ENCODE measurements at places on chromosomes 4 and X.

GRCh38 chrX:31323658-31324057 is 251.8 kb upstream of the FTHL17 start:
- no peak for DNase-seq

- no peak for DNase-seq
Measured at GRCh38 chr4:25859429-25860148, 3.2 kb downstream of the SEL1L3 start.

GRCh38 chr4:34412233-34412632 is 1832.1 kb downstream of the ARAP2 start:
- DNase-seq = no peak

- DNase-seq = no peak
Measured at GRCh38 chrX:85995641-85996040, 51.7 kb downstream of the CHM start.

DNA sequence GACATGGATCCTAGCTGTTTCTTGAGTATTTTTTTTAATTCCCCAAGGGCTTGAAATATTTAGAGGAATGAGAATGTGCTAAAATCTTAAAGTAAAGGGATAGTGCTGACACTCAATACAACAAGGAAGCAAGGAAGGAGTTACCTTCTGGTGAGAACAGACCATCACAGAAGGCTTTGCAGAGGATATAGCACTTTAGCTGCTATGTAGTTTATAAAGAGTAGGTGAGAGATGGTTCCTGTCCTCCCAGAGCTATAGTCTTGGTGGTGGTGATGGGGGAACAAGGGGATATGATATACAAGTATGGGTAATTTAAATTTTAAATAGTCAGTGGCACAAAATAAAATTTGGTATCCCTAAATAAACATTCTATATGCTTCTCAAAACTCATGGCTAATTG is 47.6 kb downstream of the MTHFD2L start:
- DNase-seq = no peak

- DNase-seq = no peak
Measured at GRCh38 chr4:177680308-177680707, 238.1 kb upstream of the AGA start.

DNA sequence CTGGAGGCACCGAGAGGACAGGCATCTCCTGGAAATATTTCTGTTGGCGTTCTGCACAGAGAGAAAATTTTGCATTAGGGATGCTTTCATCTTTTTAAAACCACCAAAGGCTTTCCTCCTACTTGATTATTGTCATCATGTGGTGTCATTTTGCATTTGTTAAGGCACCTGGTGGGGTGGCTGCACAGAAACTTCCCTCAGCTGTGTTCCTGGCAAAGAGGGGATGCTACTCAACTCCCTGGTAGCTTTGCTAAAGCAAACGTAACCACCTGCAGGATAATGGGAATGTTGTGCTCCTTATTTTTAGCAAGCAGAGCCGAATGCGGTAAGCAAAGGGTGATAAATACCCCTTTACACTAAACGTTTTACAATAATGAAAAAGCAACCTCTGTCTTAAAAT is 229.8 kb downstream of the STIM2 start:
- DNase-seq = peak; percentile 59

GRCh38 chrX:100648458-100649417 is 4.7 kb downstream of the SRPX2 start:
- peak; percentile 52 for DNase-seq

DNA sequence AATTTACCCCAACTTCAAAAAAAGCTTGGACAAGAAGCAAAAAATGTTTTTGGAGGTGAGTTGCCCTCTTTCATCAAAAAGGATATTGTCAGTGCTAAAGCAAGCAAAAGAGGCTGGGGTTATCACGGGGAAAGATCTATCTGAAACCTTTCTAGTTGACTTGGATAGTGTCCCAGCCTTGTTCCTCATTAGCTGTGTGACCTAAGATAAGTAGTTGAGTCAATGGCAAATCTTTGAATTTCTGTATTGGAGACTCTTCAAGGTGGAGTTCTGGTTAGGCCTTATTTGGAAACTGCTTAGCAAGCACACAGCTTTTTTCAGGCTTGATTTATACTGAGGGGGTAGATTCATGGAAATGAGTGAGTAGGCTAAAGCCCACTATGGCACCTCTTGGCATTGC is 271.6 kb downstream of the GRIA3 start:
- DNase-seq = no peak

GRCh38 chr4:103008875-103009729 is 10.4 kb downstream of the SLC9B1 start:
- DNase-seq = peak; percentile 51

DNA sequence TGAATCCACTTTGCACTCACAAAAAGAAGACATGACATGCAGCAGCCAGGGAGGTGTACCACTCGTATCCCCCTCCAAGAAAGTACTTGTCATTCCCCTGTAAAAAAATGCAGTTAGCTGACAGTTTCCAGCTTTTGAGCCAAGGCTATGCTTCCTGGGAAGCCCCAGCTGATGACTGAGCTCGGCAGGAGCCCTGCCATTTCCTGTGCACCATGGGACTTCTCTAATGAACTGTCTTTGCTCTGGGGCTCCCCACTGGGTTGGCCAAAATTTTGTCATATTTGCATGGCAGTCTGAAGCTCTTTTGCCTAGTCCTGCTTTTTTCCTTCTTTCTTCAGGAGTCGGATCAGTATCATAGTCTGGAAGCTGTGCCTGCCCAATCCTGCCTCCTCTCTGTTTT is 104.5 kb upstream of the MAOA start:
- no peak for DNase-seq

DNA sequence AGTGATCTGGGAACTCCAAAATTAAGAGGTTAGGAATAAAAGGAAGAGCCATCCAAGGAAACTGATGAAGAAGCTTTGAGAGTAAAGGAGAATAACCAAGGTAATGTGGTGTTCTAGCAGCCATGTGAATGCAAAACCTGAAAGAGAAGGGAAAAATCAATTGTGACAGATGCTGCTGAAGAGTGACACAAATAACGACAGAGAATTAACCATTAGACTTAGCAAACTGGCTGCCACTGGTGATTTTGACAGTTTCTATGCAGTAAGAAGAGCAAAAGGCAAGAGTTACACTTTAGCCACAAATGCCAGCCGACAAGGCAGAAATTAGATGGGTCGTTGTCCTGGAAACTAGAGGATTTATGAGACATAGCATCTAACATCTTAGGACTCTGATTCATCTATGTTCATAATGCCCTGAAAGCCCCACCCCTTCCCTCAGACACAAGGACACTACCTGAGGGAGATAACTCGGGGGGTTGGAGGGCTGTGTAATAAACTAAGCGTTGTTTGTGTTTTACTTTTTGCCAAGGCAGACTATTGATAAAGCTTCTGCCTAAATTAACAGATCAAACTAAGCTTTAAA is 13.0 kb upstream of the TMEM144 start:
- no peak for DNase-seq

DNA sequence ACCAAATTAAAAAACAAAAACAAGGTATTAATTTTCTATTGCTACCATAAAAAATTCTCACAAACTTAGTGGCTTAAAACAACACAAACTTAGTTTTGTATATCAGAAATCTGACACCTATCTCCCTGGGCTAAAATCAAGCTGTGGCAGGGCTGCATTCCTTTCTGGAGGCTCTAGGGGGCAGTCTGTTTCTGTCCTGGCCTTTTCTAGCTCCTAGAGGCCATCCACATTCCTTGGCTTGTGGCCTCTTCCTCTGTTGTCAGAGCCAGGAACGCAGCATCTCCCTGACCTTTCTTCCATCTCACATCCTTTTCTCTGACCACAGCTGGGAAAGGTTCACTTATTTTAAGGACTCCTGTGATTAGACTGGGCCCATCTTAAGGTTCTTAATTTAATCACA is 38.9 kb upstream of the TLR2 start:
- DNase-seq = no peak

GRCh38 chr4:3416821-3417221 is 24.9 kb upstream of the HGFAC start:
- DNase-seq = no peak

GRCh38 chrX:1336331-1336943 is at the start of gene IL3RA:
TSS of gene IL3RA (plus strand) at chrX:1336785. CDS start at chrX:1341766, 4,981 bp downstream.
- DNase-seq = no peak

DNA sequence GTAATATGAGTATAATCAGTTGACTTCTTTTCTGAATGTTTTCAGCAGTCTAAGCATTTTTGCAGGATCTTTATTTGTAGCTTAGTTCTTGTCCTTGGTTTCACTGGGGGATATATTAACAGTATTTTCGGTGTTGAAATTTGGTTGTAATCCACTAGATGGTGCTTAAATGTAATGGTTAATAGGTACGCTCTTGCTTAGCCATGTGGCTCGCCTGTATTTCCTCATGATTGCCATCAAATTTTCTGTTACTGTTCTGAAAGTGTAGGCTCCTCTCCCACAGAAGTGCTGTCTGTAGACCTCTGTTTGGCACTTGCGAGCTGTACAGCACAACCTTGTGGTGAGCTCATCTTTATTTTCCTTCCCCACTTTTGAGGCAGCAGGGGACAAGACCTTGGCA is 3.9 kb upstream of the FAAH2 start:
- DNase-seq = no peak

GRCh38 chr4:57190601-57191481 is 80.7 kb upstream of the IGFBP7 start:
- DNase-seq = peak; percentile 30

DNA sequence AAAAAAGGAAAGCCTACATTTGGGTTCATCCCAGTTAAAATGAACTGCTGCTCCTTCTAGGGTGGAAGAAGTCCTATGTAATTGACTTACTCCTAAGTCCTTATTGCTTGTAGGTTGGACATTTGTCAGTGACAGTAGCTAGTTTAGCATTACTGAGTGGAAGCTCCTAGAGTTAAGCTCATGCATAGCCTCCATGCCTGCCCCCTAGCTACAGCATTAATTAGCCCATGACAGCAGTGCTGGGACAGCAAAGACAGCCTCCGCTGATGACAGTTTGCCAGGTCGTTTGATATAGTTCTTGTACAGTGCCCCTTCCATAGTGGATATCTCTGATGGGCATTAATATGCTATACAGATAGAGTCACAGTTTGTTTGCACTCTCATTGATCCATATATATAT is 18.7 kb upstream of the GALNTL6 start:
- peak; percentile 14 for DNase-seq
